ENCODE measurements at places on chromosomes 7 and 10.

- no peak for DNase-seq
Measured at GRCh38 chr10:15775513-15775912, 55.8 kb upstream of the ITGA8 start.

GRCh38 chr10:70283445-70284399 lies at the start of gene NPFFR1:
NPFFR1 (minus strand) TSS chr10:70284004; CDS start chr10:70283676, 328 bp downstream.
- no peak for DNase-seq

GRCh38 chr7:114107522-114107921 lies 188.7 kb upstream of the PPP1R3A start:
- DNase-seq: no peak

- DNase-seq: no peak
Measured at GRCh38 chr10:94963901-94964300, 25.4 kb downstream of the CYP2C9 start.

GRCh38 chr10:74381291-74381853 lies 230.4 kb downstream of the ADK start:
- peak; percentile 51 for DNase-seq

GRCh38 chr10:70417568-70417967 lies 13.6 kb downstream of the EIF4EBP2 start:
- DNase-seq: no peak

- DNase-seq: no peak
Measured at GRCh38 chr7:44646921-44647636, 40.7 kb downstream of the OGDH start.

- no peak for DNase-seq
Measured at GRCh38 chr10:121527690-121528089, 70.6 kb downstream of the FGFR2 start.

GRCh38 chr10:28797904-28798371 lies 120.6 kb downstream of the BAMBI start:
- no peak for DNase-seq

GRCh38 chr7:13989949-13990305 lies 461 bp upstream of the ETV1 start:
- peak; percentile 56 for DNase-seq

- no peak for DNase-seq
Measured at GRCh38 chr10:73793456-73793855, 8.1 kb downstream of the ZSWIM8 start.

DNA sequence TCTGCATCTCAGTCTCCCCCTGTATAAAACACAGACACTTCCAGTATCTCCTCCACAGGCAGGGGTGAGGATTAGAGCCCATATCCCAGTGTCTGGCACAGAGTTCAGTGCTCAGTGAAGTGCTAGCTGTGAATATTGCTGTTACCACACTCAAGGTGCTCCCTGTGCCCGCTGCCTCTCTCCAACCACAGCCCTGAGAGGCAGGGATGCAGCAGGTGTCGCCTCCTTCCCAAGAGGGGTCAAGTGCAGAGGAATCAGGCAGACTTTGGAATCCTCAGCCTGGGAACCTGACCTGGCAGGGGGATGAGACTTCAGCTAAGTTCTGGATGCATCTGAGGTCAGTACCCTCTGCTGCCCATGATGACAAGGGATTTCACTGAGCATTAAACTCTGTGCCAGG lies 163.1 kb downstream of the GFRA1 start:
- DNase-seq: no peak

DNA sequence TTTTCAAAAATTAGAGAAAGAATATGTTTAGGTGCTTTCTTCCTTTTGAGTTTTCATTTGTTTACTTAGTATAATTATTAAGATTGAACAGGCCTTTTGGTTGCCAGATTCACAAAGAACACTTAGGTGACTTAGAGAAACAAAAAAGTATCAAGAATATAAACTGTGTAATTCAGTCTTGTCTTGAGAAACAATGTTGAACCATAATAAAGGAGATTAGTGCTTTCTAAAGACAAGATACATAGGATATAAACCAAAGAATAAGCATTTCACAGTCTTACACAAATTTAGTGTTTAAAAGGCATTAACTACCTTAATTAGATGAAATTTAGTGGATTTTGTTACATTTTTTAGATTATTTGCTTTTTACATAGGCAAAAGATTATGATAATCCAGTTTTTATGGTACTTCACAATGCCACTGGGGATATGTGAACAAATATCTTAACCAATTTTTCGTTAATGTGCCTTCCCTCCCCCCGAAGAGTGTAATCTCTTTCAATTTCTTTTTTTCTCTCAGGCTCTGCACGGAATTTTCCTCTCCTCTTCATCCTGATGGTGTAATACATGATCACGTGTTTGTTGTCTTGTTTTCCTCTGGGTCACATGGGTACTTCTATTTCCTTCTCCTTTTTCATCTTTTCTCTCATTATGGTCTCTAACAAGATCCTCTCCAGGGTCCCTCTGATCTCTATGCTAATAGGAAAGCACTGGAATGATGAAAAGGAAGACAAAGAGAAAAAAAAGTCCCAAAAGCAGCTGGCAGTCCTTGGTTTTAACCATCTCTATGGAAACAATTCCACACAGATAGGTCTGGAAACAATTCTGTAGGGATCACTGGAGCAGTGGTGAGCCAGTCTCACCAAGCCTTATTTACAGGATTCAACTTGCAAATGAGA lies 3.7 kb upstream of the HNRNPH3 start:
- DNase-seq: peak; percentile 8

- DNase-seq: no peak
Measured at GRCh38 chr10:4835494-4835918, 9.5 kb downstream of the AKR1E2 start.

DNA sequence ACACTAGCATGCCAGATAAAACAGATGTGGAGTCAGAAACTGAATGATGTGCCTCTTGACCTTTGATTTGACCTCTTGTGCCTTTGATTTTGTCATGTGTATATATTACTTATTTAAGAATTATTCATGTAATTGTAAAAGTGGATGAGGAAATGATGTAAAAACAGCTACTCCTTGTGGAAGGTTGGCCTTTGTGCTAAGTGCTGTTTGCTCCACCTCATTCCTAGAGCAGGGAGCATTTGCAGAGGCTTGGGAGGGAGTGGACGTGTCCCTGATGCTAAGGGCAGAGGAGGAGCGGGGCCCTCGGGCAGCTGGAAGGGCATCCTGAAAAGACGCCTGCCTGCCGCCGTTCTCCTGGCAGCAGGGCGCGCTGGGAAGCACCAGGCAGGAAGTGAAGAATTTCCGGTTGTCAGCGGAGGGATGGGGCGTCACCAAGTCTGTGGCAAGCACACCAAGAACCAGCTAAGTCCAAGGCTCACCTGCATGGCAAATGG lies 197.6 kb upstream of the ZNF32 start:
- DNase-seq: no peak

DNA sequence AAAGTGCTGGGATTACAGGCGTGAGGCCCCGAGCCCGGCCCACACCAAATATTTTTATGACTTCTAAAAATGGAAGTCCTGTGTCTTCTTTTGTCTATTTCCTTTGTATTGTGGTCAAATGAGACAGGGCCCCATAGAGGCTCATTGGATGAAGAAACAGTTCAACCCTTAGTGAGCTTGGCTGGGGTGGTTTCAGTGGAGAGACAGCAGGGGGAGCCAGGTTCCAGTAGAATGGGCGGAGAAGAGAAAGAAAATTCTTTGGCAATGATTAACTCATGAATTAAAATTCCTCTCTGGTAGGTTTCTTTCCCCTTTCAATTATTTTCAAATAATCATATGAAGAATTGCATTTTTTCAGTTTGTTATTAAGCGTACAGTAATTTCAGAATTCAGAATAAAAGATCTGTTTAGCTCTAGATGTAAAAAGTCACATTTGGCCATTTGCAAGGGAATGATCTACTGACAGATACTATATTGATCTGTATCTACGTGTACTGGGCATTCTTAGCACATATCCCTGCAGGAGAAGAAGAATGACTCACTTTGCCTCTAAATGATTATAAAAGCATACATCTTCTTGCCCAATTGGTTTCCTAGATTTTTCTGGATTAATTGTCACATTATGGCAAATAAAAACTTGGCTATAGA lies 43.2 kb downstream of the PNLIPRP3 start:
- no peak for DNase-seq

DNA sequence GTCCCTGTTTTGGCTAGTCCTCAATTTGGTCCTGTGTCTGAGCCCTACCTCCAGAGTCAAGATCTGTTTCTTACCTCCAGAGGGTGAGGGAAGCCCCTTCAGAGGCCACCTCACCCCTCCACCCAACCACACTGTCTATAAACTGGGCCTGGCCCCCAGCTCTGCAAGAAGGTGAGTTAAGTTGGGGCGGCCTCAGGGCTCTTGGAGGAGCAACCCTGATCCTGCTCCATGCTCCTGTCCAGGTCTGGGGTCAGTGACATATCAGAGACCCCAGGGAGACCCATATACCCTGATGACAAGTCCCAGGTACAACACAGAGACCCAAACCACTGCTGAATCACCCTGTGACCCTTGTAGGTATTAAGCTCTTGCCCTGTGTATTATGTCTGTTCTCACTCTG lies 69.5 kb downstream of the MYL10 start:
- no peak for DNase-seq

GRCh38 chr10:60980997-60981396 lies 37.0 kb upstream of the RHOBTB1 start:
- no peak for DNase-seq

DNA sequence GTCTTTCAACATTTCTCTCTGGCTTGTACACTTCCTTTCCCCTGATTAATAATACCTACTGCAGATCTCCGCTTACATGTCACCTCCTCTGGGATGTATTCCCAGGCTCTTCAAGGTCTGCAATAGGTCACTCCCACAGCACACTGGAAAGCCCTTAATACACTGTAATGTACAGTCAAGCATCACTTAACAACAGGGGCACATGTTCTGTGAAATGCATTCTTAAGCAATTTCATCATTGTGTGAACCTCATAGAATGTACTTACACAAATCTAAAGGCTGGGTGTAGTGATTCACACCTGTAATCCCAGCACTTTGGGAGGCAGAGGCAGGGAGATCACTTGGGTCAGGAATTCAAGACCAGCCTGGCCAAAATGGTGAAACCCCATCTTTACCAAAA lies 1.9 kb downstream of the COX15 start:
- DNase-seq: no peak

DNA sequence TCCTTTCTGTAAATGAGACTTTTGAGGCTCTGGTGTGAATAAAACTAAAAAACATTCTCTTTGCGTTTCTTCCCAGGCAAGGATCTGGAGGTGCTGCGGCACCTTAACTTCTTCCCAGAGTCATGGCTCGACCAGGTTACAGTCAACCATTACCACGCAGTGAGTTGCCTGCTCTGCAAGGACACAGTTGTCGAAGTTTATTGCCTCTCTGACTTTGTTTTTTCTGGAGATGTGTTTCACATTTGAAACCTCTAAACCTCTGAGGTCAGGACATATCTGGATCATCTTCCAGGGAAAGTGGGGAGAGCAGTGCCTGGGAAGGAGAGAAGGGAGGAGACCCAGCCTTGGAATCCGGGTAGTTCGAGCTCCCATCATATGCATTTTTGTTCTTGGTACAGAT lies 43.4 kb upstream of the PLEKHA1 start:
- no peak for DNase-seq

- no peak for DNase-seq
Measured at GRCh38 chr7:91434836-91435235, 170.6 kb downstream of the FZD1 start.

- DNase-seq: no peak
Measured at GRCh38 chr7:113113912-113114311, 4.4 kb downstream of the SMIM30 start.

DNA sequence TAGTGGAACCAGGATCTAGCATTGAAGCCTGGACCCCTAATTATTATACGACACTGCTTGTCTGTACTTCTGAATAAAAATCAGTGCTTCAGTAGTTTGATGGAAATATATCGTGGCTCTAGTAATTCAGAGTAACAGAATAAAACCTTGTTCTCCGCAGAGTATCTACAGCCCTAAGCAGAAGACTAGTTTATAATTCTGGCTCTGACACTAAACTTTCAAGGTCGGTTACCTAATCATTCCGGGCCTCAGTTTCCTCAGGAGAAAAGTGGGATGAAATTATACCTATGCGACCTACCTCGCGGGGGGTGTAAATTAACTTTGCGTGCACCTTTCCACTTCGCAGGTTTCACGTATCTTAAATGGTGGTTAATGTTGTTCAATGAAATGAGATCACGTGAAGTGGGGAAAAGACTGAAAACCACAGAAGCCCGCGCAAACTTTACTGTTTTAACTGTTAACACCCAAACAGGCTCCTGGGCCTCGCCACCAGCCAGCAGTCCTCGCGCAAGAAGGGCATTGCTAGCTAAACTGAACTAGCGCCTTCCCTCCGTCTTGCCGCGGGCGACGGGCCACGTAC lies 615 bp downstream of the THAP5 start:
- no peak for DNase-seq

GRCh38 chr7:91265693-91266066 lies 1.4 kb downstream of the FZD1 start:
- DNase-seq: no peak

DNA sequence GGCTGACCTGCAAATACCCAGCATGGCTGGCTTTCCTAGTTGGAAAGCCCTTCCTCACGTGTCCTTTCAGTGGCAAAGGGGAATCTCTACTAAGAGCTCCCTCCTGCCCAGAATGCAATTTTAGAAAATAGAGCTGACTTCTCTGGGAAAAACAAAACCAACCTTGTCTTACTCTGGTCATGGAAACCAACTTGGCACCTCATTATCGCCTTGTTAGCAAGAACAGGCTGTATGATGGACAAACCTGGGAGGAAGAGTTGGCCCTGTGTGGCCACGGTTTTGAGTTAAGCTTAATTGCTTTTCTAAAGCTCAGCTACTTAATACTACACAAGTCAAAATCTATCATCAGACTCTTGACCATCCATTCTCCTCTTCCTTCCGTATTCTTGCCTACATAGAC lies 94.1 kb upstream of the PDCD4 start:
- DNase-seq: no peak

DNA sequence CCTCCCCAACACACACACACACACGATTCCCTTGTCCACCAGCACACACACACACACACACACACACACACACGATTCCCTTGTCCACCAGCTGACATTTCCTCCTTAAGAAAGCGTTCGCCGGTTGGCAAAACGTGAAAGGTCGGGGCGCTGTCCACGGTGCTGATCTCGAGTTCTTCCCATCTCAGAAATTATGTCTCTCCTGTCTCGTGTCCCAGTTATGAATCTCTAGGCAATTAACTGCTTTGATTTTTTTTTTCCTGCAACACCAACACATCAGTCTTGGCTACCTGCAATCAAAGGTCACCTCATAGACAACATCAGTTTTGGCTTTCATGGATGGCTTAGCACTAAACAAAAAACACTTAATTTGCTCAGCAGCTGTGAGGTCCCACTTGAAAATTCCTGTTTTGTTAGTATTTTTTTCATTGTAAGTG lies 1.9 kb downstream of the INA start:
- DNase-seq: no peak

- DNase-seq: no peak
Measured at GRCh38 chr7:106858618-106859532, 6.2 kb upstream of the PIK3CG start.

- no peak for DNase-seq
Measured at GRCh38 chr7:152000191-152000590, 25.3 kb upstream of the GALNT11 start.

GRCh38 chr10:19592276-19592675 lies 224.0 kb upstream of the PLXDC2 start:
- DNase-seq: no peak

Measured in DMS 273 treated with DMSO at 0.1 percent for 48 hours (cell line).